ENCODE measurements at places on chromosomes 13 and 19. TPM values are rescaled to one million over a fixed set of nuclear protein-coding genes. Genes with fewer than 3 reads are reported as not detected.

GRCh38 chr19:17655751-17656472 lies 32.2 kb downstream of the UNC13A start:
- DNase-seq: no peak

DNA sequence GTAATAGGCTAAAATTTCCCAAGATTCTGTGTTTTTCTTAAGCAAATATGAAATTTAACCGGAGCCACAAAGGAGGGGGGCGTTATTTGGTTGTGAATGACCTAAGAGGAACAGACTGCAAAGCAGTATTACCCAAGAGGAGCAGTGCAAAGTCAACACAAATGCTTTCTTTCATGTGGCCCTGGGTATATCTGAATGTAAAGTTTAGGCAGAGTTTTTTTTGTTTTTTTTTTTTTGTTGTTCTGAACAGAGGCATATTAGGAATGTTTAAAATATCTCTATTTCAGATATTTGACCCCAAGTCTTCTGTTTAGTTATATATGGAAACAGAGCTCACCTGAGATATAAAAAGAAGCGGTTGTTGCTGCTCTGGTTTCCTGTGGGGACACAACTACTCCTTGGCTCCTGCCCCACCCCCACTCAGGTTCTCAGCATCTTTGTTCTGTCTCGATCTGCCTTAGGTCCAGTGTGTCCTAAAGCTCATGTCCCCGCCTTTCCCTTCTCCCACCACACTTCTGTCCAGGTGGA lies 220.7 kb downstream of the RFC3 start:
- DNase-seq: no peak

DNA sequence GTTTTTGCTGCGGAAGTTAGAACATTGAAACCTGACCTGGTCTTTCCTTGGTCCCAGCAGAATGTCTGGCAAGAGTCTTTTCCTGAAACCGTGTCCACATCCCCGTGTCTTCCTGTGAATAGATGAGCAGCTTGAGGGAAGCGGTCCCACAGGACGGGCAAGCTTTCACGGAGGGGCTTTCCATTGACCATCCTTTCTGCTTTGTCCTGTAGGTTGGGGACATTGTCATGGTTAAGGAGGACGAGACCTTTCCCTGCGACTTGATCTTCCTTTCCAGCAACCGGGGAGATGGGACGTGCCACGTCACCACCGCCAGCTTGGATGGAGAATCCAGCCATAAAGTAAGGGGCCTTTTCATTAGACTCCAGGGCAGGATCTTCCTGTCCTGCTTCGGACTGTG lies 126.0 kb downstream of the ATP11A start:
- no peak for DNase-seq

GARIN5A gene
- total RNA-seq: not detected

CACNA1A gene
- total RNA-seq: 0.27 TPM
